Neural crest cell (in vitro differentiated cells): ENCODE measurements at places on chromosomes 13 and 19.
A peak's percentile ranks its signal among the peaks of the same experiment; 100 is the strongest.

- no peak for DNase-seq
Observed at GRCh38 chr13:51308781-51309180, 30.7 kb upstream of the SERPINE3 start.

DNA sequence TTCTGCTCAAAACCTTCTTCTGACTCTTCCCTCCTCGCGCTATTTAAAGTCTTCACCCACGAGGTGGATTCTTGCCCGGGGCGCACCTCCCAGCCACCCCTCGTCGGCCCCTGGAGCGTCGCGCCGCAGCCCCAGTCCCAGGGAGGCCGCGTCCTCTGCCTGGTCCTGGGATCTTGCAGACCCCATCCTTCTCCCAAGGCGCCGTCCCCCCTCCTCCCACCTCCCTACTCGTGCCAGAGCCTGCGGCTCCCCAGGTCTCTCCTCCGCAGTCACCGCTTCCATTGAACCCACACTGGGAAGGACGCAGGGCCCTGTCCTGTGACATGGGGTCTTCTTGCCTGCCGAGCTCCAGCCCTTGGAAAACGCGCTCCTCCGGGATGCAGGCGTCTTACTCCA, 486 bp downstream of the ZNF808 start:
- no peak for DNase-seq

DNA sequence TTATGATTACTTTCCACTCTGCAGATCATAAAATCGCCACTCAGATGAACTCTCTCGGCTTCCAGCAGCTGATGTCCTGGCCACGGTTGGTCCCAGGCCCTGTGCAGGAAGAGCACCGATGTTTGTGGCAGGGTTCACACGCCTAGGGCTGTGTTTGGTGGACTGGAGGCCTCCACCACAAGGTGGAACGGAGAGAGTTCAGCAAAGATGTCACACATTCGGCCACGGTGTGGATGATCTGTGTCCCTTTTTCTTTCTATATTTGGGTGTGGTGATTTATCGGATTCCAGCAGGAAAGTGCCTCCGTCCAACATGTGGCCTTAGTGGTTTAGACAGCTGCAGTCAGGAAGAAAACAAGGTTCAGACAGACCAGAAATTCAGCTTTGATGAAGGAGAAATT, 521 bp upstream of the SHISA2 start:
- no peak for DNase-seq

GRCh38 chr13:109154546-109154945, 525.1 kb downstream of the MYO16 start:
- no peak for DNase-seq

GRCh38 chr19:33689138-33689746, 67.5 kb downstream of the CHST8 start:
- DNase-seq: no peak

DNA sequence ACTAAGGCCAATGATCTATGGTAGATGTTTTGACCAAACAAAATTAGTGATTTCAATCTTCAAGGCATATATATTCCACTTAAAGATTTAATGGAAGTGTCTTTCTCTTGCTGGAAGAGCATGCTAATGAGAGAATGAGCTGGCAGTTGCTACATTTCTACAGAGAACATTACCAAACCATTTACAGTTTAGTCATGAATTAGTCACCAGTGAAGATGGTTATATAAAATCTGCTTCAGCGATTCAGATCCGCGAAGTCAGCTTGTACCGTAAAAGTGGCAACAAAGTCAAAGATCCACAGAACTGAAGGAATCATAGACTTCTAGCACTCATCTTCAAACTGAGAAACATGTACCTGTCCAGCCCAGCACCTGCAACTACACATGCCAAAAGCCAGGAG, 156.3 kb downstream of the SLITRK5 start:
- DNase-seq: no peak

GRCh38 chr13:58991826-58992477, 1171.8 kb downstream of the DIAPH3 start:
- DNase-seq: no peak

DNA sequence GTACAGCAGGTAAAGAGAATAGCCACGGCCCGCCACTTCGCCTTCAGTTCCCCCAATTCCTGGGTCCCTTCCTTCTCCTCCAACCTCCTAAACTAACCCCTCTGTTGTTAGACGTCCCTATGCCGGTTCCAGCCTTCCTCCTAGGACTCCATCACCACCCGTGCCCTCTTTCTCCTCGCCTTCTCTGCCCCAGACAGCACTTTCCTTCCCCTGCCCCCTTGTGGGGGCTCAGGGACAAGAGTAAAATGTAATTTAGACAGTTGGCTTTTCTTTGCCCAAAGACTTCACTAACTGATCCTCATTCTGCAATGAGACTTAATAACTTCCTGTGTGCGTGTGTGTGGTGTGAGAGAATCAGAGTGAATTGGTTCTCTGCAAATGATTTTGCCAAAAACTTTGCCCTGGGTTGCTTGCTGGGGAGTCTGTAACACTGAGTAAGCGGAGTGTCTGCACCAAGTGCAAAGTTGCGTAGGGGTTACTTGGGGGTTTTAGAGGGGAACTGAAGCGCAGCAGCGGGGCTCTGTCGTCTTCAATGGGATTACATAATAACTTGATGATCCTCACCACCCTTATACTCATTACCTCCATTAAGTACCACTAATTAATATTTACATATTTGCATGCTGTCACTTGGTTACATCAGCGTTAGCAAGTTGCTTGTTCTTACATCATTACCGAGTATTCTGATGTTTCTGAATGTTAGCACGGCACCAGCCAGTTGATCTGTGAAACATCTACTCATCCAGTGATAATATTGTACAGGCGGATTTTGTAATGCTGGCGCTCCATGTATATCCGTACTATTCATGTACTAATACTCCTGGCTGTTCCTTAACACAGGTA, 19.9 kb upstream of the SGCG start:
- no peak for DNase-seq

- no peak for DNase-seq
Observed at GRCh38 chr13:42762251-42762650, 19.1 kb upstream of the FAM216B start.

GRCh38 chr19:44613295-44614178, at the start of gene IGSF23:
Gene IGSF23 (plus strand): TSS chr19:44613563. CDS start chr19:44613646, 83 bp downstream.
- DNase-seq: no peak

DNA sequence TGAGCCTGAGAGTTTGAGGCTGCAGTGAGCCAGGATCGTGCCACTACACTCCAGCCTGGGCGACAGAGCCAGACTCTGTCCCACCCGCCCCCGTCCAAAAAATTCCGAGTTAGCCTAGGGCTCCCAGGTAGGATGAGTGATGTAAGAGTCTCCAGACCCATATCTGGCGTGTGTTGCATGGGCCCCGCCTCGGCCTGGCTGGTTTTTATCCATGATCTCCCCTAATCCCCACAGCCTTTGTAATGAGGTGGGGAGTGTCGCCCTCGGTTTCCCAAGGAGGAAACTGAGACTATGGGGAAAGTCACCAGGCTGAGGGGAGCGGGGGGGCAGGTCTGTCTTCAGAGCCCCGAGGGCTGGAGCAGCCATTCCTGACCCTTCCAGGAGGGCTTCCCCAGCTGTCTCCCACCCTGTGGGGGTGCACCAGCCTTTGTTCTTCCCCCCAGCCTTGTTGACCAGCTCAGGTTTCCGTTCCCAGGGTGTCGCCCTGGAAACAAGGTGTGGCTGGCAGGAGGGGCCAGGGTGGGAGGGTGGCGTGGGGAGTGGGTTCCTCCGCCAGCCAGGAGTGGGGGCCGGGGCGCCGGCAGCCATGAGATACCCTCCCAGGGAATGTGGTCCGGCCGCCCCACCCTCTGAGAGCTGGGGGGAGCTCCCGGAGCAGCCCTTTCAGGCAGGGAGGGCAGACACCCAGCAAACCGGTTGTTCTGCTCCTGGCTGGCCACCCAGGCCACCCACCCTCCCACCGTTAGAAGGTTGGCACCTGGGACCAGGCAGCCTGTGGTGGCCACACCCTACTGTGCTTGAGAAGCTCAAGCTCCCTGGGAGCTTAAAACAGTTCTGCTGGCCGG, 11.5 kb downstream of the MYH14 start:
- DNase-seq: no peak

- no peak for DNase-seq
Observed at GRCh38 chr19:55365245-55365644, 2.2 kb upstream of the GARIN5B start.

DNA sequence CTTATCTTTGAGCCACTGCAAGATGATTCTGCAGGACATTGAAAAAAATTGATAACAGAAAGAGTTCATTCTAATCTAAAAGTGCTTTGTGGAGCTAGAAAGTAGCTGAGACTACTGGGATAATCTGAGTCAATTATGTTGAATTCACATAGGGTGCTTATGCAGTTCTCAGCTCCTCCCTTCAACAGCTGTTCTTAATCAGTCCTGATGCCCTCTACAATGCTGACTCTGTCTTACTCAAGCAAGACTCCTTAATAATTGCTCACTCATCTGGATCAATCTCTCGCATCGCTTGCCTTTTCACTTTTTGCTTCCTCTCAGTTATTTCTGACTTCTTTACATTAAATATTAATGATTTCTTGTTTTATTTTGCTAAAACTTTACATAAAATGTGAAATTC, 182.1 kb downstream of the PCDH17 start:
- no peak for DNase-seq

- no peak for DNase-seq
Observed at GRCh38 chr19:13138171-13138915, 11.8 kb downstream of the STX10 start.

GRCh38 chr19:5006201-5006600, 37.3 kb downstream of the KDM4B start:
- no peak for DNase-seq

GRCh38 chr13:23570099-23570920, at the start of gene TNFRSF19:
Gene TNFRSF19 (plus strand): TSS chr13:23570412. CDS start chr13:23590184, 19,772 bp downstream.
- DNase-seq: peak; percentile 57

GRCh38 chr19:38211766-38212165, 12.3 kb downstream of the DPF1 start:
- DNase-seq: no peak

DNA sequence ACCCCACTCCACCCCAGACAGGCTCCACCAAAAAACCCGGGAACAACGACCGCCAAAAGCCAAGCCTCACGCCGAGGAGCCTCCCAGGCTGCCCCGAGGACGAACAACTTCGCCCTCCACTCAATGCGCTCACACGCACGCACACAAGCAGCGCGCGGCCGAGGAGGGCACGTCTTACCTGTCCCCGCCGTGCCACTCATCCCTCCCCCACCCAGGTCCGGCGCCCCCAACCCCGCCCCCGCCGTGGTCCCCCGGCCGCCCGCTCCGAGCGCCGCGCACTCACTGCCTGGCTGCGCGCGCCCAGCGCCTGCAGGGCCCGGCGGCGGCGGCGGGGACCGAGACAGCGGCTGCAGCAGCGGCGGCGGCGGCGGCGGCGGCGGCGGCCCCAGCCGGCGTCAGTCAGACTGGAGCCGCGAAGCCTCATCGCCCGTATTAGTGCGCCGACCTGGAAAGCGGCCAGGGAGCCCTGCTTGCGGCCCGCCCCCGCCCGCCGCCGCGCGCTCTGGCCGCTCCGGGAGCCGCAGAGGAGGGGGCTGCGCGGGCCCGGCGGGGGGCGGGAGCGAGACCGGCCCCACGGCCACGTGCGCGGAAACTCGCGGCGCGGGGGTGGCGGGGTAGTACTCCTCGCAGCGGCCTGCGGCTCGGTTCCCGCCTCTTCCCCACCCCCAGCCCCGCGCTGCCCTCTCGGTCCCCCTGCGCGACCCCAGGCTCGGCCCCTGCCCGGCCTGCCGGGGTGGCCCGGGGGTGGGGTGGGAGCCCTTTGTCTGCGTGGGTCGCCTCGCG, at the start of gene SMAD9:
Gene SMAD9, minus strand, starts transcription at position 406 of the 783 bp plus-strand sequence. CDS start 40,549 bp downstream, outside the sequence.
- DNase-seq: peak; percentile 33

DNA sequence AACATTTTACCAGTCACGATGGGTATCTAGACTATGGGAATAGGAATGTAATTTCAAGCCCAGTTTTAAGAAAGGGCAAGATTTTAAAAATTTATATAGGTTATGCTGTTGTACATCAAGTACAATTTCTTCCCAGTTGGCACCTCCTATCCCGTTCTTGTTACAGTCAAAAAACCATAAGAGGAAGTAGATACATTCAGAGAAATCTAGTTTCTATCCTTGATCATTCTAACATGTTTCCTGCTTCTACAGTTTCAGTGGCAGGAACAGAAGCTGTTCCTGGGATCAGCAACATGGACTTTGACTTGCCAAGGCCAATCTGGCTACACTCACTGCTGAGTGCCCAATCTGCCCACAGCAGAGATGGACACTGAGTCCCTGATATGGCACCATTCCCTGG, 14.7 kb upstream of the FPR3 start:
- no peak for DNase-seq

- DNase-seq: no peak
Observed at GRCh38 chr13:89227356-89227755, 1556.2 kb downstream of the SLITRK5 start.

GRCh38 chr19:54606891-54607784, 13.7 kb downstream of the LILRA1 start:
- no peak for DNase-seq

DNA sequence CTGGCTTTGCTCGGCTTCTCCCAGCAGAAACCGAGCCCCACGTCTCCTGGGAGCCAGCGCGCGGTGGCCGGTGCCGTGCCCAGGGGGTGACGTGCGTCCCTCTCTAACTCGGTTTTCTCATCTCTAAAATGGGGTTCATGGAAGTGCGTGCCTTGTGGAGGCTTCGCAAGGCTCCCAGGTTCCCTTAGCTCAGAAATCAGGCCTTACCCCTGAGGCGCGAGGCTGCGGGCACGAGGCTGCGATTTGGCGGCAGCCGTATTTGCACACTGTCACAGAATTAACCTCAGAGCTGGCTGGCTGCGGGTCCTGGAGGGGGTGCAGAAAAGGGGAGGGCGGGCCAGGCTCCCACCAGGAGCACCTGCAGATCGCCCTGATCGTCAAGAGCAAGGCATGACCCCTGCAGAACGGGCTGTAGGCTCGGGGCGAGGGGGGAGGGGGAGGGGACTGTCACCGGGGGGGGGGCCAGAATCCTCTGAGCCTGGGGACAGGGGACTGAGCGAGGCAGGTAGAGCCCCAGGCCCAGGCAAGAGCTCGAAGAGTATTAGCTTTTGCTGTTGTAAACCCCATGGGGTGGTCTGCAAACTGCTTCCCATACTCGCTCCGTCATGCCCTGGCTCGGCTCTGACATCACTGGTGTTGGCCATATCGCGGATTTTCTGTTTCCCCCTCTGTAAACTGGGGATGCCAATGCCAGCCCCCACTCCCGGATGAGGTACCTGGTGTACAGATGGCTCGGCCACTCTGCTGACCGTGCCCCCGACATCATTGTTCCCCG, 62.2 kb downstream of the CCNE1 start:
- DNase-seq: no peak

- no peak for DNase-seq
Observed at GRCh38 chr13:98300956-98301641, 124.0 kb upstream of the RNF113B start.

DNA sequence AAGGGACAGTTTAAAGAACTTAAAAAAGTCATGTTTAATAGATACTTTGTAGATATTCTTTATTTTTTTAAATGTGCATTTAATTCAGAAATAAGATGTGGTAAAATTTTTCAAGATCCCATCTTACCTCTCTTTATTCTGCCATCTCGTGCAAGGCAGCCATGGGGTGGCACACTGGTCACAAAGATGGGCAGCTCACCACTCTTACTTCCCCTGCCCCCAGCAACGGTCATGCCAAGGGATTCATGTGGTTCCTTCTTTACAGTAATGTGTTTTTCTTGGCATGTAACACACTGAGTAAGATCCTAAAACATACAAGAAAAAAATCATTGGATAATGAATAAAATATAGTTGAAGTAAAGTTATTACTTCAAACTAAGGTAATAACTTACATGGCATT, 64.2 kb downstream of the LNX2 start:
- no peak for DNase-seq

- DNase-seq: no peak
Observed at GRCh38 chr13:39821977-39822376, 166.5 kb downstream of the COG6 start.
